ENCODE measurements at places on chromosomes 12 and 14. TPM values are rescaled to one million over a fixed set of nuclear protein-coding genes. Genes with fewer than 3 reads are reported as not detected.

The TEX52 gene
- total RNA-seq: under 0.01 TPM

The LRIG3 gene
- 28.6 TPM for total RNA-seq

The RNASE1 gene
- total RNA-seq: 0.98 TPM

The RHEBL1 gene
- 0.76 TPM for total RNA-seq

The PRIMA1 gene
- total RNA-seq: not detected

The CCDC177 gene
- total RNA-seq: not detected

The PTPRR gene
- 0.09 TPM for total RNA-seq
